ENCODE measurements at places on chromosomes 11 and 22.
A peak's percentile ranks its signal among the peaks of the same experiment; 100 is the strongest.

- DNase-seq, result peak; percentile 31
Observed at GRCh38 chr11:119337581-119338317, 2.9 kb downstream of the C1QTNF5 start.

- no peak for DNase-seq
Observed at GRCh38 chr22:47370448-47371262, 608.2 kb downstream of the TBC1D22A start.

GRCh38 chr22:35440129-35440528 lies 40.2 kb downstream of the MCM5 start:
- DNase-seq, result no peak

DNA sequence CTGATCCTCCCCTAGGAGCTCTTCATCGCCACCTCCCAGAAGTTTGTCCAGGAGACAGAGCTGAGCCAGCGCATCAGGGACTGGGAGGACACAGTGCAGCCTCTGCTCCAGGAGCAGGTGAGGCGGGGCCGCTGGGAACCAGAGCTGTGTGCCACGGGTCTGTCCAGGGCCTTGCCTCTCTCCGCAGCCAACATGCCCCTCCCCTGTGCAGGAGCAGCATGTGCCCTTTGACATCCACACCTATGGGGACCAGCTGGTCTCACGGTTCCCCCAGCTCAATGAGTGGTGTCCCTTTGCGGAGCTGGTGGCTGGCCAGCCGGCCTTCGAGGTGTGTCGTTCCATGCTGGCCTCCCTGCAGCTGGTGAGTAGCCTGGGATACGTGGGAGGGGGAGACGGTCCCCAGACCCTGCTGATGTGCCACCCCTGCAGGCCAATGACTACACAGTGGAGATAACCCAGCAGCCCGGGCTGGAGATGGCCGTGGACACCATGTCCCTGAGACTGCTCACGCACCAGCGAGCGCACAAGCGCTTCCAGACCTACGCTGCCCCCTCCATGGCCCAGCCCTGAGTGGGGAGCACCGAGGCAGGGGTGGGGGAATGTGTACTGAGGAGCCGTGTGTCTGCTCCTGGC lies 2.5 kb downstream of the SCO2 start:
- no peak for DNase-seq

- no peak for DNase-seq
Observed at GRCh38 chr11:119108857-119109221, 1.7 kb downstream of the C2CD2L start.

GRCh38 chr11:92897487-92897886 lies 72.0 kb upstream of the MTNR1B start:
- DNase-seq, result no peak

- no peak for DNase-seq
Observed at GRCh38 chr11:83004746-83005556, 66.7 kb downstream of the RAB30 start.

DNA sequence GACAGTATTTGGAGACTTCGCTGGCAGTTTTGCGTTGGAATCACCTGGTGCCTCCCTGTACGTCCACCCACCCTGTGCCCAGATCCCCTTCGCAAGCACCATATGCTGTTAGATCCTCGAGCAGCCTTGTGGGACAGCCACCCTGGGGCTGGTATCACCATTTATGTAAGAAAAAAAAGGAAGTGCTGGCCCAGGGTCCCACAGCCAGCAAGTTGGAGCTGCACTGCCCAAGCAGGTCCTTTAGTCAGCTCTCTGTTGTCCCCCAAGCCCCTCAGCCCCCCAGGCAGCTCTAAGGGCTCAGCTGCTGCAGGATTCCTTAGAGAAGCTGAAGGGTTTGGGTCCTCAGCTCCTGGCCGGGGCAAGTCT lies 80.3 kb downstream of the FBLN1 start:
- no peak for DNase-seq

DNA sequence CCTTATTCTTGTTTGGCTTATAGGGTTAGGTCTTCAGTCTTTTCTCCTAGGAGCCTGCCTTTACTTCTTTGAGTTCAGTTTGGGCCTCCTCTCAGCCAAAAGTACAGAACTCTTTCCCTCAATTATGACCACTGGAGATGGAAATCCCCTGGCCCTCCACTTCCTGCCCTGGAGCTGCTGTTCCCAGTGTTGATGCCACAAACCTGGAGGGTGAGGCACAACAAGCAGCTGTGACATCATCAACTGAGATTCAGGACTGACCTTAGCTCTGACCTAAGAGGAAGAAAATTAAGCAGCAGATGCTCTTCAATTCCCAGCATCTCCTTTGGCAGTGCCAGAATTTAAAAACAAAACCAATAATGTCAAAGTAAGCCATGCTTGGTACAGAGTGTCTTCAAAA lies 3.0 kb downstream of the ABTB2 start:
- no peak for DNase-seq

DNA sequence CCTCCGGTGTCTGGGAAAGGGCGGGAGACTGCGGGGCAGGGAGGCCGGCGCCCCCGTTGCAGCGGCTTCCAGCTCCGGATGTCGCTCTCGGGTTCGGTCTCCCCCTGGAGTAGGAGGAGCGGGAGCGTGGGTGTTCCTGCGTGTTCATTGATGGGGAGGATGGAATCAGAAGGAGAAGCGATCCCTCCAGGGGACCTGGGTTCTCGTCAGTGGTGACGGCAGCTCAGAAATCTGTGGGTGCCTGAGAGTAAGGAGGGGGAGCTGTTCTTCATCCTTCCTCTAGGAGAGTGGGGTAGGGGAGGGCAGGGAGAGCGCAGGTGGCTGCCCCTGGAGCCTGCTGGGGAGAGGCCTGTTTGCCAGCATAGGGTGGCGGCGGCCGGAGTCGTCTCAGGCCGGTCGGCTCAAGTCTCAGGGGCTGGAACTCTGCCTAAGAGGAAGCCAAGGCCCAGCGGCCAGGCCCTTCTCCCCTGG lies 1.1 kb downstream of the UBASH3B start:
- DNase-seq, result no peak

DNA sequence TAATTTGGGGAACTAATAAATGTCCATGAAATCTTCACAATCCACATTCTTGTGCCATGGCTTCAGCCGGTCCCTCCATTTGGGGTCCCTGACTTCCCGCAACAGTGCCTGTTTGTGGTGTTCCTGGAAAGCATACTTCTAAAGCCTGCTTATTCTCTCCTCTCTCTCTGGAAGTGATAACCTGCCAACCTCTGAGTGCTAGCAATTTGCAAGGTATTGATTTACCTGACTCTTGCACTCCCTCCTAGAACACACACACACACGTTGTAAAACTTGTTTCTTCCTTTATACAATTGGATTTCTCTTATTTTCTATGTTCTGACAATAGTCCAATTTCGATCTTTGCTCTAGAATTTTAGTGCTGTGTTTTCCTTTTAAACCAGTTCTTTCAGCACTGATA lies 58.5 kb downstream of the NXPE2 start:
- DNase-seq, result no peak

GRCh38 chr22:30426388-30427353 lies 1.1 kb downstream of the MTFP1 start:
- DNase-seq, result no peak

DNA sequence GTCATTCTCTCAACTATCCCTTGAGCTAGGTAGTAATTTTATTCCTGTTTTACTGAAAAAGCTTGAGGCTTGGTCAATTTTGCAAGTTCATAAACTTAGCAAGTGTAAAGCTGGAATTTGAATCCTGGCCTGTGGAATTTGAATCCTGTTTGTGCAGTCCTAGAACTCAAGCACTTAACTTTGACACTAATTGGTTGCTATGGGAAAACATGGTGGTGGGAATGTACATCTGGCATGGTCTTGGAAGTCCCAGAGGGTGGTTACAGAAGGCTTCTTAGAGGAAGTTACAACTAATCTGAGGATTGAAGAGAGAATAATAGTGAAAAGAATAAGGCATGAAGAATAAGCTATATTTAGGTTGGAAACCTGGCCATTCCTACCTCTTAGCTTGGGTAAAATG lies 66.5 kb upstream of the LIN7C start:
- DNase-seq, result no peak

GRCh38 chr22:46018859-46019258 lies 41.9 kb upstream of the WNT7B start:
- DNase-seq, result no peak

DNA sequence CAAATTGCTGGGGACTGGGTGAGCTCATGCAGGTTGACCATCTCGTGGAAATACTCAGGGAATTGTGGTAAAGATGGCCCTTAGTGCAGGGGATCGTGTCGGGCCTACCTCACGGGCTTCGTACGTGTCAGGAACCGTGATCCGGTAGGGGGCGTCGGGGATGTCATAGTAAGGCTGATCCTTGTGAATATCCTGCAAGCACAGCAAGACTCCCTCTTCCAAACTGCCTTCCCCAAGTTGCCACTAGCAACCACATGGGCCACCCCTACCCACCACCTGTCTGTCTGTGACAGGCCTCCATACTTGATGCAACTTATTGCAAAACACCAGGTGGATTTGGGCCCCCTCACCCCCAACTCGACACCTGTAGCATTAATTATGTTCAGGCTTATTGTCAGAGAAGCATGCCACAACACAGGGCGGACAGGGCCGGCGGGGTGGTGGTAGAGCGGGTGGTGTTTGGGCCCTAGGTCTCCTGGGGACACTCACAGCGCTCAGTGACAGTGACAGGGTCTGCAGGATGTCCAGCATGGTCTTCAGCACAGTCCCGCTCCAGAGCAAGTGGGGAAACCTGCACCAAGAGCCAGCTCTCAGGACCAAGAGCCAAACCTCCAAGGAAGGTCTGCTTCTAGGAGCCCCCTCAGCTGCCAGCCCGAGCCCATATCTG lies 22.6 kb upstream of the SERPIND1 start:
- DNase-seq, result no peak

- no peak for DNase-seq
Observed at GRCh38 chr22:44814266-44815098, 62.1 kb downstream of the ARHGAP8 start.

- no peak for DNase-seq
Observed at GRCh38 chr22:19448739-19449421, 1.4 kb upstream of the C22orf39 start.
